ENCODE measurements at places on chromosomes 5 and 9.

DNA sequence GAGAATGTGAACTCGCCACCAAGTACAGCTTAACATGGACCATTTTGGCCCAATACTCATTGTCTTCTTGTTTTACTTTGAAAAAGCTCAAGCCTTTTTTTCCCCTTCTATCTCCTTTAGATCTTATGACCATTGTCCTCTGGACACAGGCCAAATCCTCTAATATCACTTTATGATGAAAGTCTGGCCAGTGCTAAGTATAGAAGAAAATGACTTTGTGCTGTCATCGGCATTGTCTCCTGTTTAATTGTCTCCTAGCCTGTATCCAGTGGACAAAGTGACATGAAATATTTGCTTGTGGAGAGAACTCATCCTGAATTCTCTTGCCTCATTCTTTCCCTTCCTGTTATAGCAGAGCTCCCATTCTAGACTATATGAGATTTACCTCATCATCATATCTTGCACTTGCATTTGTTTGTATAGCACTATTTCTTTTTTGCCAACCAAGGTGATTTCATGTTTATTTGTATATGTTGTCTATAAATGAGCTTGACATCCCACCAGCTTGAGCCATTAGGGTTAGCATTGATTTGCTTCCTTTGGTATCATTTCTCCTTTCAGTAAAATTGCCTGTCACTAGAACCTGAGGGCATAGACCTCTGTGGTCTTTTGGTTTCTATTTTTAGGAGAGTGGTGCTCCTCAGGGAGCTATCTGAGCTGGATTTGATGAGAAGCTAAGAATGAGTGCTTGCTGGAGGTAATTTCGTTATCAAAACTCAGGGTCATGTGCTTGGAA is 18.8 kb upstream of the TNFAIP8 start:
- H3K36me3 ChIP-seq, result peaks cover 9% of the 10 kb centered on the region
- peaks cover 40% of the 10 kb centered on the region for H3K4me1 ChIP-seq
- H3K27ac ChIP-seq, result peak overlapping the region; percentile 66
- no peaks in the 10 kb centered on the region for H3K27me3 ChIP-seq
- DNase-seq, result no peak

DNA sequence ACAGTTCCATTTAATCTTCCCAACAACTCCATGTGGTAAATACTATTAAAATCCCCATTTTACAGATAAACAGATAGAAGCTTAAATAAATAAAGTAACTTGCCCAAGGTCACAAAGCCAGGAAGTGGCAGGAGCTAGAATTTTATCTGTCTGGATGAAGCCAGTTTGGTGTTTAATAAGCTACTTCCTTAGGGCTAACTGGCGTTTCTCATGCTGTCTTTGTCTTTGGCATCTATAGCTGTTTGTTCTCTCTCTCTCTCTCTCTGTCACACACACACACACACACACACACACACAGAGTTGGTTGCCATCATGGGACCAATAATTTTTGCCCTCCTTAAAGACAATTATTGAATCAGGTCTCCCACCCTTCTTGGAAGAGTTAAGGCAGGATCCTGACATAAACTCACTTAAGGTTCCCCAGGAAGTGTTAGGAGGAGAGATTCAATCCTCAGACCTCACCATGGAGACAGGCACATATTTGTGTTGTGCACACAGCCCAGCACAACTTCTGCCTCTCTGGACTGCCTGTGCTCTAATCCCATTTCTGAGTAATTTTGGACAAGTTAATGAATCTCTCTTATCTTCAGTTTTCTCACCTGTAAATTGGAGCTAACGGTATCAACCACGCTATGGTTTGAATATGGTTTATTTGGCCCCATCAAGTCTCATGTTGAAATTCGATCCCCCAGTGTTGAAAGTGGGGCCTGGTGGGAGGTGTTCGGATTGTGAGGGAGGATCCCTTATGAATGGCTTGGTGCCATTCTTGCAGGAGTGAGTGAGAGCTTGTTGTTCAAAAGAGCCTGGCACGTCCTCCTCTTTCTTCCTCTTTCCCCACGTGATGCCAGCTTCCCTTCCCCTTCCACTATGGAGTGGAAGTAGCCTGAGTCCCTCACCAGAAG is 8.3 kb upstream of the ADRA1B start:
- H3K27me3 ChIP-seq, result no peaks in the 10 kb centered on the region
- peaks cover 73% of the 10 kb centered on the region for H3K4me1 ChIP-seq
- peaks cover 6% of the 10 kb centered on the region for H3K36me3 ChIP-seq

DNA sequence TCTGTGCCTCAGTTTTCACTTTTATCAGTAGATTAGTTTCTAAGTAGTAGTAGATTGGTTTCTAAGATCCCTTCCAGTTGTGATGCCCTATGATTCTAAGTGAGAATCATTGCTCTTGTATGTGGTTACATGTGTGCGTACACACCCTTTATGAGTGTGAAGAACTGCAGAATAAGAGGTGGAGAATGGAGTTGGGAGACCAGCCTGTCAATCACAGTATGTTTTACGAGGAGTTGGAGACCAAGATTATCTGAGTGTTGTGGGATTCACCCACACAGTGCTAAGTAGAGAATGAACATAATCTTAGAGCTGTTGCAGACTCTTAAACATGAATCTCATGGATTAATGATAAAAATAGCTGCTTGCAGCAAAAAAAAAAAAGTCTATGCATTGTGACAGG is 37.6 kb downstream of the KIF24 start:
- H3K36me3 ChIP-seq, result no peaks in the 10 kb centered on the region
- H3K4me3 ChIP-seq, result no peak overlapping the region
- no peaks in the 10 kb centered on the region for H3K4me1 ChIP-seq
- no peak for DNase-seq
- H3K27ac ChIP-seq, result no peak overlapping the region
- H3K27me3 ChIP-seq, result no peaks in the 10 kb centered on the region

- H3K4me1 ChIP-seq, result no peaks in the 10 kb centered on the region
- H3K36me3 ChIP-seq, result no peaks in the 10 kb centered on the region
- H3K27me3 ChIP-seq, result no peaks in the 10 kb centered on the region
- H3K27ac ChIP-seq, result no peak overlapping the region
- H3K4me3 ChIP-seq, result no peak overlapping the region
- no peak for DNase-seq
Observed at GRCh38 chr9:6187272-6187671, 28.3 kb upstream of the IL33 start.

DNA sequence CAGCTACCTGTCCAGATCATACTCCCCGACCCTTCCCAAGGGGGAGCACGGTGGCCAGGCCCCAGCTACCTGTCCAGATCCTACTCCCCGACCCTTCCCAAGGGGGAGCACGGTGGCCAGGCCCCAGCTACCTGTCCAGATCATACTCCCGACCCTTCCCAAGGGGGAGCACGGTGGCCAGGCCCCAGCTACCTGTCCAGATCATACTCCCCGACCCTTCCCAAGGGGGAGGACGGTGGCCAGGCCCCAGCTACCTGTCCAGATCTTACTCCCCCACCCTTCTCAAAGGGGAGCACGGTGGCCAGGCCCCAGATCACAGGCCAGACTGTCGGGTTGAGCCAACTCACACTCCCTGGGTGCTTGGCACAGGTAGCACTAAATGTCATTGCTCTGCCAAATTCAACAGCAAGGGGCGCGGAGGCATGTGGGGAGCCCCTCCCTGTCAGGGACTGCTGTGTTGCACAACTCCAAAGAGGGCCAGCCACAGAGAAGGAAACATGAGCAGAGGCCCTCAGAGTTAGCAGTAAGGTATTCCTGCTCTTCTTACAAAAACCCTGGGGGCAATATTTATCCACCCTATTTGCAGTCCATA is 136.9 kb downstream of the OLFM1 start:
- no peaks in the 10 kb centered on the region for H3K27me3 ChIP-seq
- no peak overlapping the region for H3K27ac ChIP-seq
- H3K4me3 ChIP-seq, result no peak overlapping the region
- H3K36me3 ChIP-seq, result no peaks in the 10 kb centered on the region
- DNase-seq, result peak; percentile 13
